Activated CD4-positive, alpha-beta T cell treated with anti-CD3 and anti-CD28 coated beads, Interleukin-2, amount 50 U/mL, for 1 hour (primary cell): ENCODE measurements at places on chromosomes 16 and 17.

DNA sequence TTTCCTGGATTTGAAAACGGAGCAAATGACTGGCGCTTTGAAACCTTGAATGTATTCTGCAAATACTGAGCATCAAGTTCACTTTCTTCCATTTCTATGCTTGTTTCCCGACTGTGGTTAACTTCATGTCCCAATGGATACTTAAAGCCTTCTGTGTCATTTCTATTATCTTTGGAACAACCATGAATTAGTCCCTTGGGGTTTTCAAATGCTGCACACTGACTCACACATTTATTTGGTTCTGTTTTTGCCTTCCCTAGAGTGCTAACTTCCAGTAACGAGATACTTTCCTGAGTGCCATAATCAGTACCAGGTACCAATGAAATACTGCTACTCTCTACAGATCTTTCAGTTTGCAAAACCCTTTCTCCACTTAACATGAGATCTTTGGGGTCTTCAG, 32.3 kb downstream of the BRCA1 start:
- no peak for DNase-seq

DNA sequence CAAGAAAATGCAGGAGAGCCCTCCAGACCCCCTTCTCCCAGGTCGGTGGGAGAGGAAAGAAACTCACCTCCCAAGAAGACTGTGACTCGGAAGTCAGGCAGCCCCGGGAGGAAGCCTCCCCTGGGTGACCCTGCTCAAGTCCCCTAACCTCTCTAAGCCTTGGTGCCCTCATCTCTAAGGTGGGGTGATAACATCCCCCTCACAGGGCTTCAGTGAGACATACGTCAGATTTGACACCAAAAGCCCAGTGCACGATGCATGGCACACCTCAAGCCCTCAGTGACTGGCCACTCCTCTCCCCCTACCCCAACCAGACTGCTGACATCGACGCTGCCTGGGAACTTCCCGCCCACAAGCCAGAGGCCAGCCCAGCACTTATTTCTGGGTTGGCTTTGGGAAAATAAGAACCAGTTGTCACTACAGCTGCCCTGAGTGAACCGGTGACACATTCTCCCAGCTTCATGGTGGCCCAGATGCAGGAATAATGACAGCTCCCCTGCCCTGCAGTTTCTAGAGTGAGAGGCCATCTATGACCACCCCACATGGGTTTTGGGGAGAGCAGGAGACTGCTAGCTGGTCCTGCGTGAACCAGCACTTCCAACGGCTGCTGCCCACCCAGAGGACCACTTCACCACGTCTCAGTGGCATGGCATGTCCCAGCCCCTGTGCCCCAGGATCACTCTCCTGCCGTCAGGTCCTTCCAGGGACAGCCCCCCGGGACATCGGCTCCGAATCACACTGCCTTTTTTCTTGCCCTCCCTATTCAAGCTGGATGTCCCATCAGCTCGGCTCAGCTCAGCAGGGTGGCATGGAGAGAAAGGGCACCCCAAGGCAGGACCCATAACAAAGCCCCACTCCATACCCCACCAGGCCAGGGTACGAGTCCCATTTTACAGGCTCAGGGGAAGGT, 9.5 kb downstream of the KNOP1 start:
- DNase-seq: no peak

DNA sequence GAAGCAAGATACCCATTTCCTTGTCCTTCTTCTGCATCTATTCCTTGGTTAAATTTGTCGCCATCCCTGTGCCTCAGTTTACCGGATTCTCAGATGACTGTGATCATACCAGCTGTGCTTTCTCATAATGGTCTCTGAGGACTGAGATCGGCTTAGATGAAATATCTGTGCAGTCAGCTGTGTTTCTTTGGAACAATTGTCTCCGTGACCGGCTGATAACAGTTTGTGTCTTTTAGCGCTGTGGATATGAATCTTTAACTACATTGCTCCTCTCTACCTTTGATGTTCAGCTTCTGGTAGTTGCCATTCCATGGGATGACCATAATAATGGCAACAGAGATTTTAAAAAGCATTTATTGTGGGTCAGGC, 473 bp downstream of the FTO start:
- no peak for DNase-seq

GRCh38 chr17:9037736-9038135, 16.4 kb downstream of the NTN1 start:
- DNase-seq: no peak

DNA sequence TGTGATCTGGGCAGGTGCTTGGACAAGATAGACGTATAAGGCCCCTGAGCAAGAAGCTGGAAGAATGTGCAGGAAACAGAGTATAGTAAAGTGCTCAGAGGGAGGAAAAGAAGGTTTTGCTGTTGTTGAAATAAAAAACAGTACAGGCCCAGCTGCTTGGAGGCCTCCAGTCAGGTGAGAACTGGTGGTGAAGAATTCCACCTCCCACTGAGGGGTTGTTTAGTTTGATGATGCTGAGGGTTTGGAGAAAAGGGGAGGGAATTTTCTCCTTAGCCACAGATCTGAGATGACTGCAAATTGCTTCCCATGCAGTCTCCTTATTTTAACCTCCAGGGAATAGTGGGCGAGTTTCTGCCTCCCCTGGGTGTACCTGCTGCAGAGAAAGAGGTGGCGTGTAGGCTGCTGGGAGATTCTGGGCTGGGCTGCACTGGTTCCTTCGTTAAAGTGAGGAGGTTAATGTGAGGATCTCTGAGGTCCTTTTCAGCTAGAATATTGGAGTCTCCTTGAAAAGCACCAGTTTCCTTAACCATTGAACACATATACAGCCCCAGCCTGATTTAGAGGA, 25.8 kb downstream of the SMPD3 start:
- no peak for DNase-seq

DNA sequence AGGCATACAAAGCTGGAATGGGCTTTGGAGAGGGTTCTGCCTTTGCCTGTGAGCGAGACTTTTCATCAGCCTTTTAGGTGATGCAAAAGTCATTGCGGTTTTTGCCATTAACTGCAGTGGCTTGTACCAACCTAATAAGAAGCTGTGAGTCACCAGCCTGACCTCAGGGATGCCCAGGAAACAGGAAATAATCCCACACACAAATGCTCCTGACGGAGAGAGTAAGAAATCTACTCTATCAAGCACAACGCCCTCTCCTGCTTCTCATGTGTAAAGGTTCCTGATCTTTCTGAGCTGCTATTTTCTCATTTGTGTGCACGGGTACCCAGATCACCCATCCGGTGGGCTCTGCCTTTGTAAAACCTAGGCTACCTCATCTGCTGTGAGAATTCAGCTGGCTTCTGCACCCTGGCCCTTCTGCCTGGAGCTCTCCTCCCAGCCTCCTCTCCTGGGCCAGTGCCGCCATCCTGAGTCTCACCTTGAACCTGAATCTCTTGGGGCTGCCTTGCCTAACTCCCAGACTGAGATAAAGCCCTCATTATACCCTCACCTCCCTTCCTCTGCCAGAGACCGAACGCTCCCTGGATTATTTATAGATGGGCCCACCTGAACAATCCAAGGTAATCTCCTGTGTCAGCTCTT, 299.7 kb downstream of the C16orf95 start:
- DNase-seq: no peak

- no peak for DNase-seq
These were observed 93.0 kb upstream of the RCVRN start for GRCh38 chr17:9998060-9998459.

DNA sequence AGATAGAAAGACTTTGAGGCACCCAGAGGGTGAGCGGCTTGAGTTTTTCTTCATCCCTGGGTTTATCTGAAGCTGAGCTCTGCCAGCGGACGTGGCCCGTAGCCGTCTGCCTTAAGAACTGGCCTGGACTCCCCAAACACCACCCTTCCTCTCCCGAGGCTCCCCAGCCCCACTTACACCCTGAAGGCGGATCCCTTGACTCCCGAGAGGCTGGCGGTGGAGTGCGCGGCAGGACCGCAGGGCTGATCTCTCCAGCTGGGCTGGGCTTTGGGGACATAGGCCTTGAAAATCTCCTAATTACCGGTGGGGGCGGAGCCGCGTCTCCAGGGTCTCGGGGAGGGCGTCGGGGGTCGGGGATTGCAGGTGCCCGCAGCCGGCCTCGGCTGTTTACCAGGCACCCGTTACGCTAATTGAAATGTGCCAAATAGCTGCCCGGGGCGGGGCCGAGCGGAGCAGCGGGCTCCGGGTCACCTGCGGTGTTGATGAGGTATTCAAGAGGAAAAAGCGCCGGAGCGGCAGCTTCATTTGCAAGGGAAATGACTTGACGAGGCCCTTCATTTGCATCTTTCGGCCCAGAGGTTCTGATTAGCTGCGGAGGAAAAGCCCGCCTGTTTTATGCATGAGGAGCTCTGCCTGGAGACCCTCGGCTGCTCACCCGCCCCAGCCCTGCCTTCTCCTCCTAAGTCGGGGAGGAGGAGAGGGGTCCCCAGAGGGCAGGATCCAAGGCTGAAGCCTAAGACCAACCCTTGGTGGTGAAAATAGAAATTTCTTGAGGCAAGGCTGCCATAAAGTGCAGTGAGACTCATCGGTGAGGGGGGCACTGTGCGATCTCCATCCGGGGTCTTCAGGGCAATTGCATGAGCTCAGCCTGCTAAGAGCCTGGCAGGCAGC, 100.7 kb downstream of the MGAT5B start:
- DNase-seq: peak; percentile 48

DNA sequence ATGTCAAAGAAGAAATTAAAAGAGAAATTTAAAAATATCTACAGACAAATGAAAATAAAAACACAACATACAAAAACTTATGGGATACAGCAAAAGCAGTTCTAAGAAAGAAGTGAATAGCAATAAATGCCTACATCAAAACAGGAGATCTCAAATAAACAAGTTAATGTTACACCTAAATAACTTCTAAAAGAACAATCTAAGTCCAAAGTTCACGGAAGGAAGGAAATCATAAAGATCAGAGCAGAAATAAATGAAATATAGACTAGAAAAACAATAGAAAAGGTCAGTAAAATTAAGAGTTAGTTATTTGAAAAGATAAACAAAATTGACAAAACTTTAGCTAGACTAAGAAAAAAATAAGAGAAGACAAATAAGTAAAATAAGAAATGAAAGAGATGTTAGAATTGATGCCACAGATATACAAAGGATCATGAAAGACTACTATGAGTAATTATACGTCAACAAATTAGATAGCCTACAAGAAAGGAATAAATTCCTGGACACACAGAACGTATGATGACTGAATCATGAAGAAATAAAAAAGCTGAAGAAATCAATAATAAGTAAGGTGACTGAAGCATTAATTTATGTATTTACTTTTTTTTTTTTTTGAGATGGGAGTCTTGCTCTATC, 100.4 kb downstream of the CEP112 start:
- DNase-seq: no peak

- DNase-seq: no peak
These were observed 31.7 kb upstream of the KCNJ2 start for GRCh38 chr17:70137451-70138230.

- DNase-seq: no peak
These were observed 1.6 kb upstream of the FMNL1 start for GRCh38 chr17:45220079-45220478.

DNA sequence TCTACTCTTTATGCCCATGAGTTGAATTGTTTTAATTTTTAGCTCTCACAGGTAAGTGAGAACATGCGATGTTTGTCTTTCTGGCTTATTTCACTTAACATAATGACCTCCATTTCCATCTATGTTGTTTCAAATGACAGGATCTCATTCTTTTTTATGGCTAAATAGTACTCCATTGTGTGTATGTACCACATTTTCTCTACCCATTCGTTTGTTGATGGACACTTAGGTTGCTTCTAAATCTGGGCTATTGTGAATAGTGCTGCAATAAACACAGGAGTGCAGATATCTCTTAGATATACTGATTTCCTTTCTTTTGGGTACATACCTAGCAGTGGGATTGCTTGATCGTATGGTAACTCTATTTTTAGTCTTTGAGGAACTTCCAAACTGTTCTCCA, 19.3 kb upstream of the CA4 start:
- DNase-seq: no peak

DNA sequence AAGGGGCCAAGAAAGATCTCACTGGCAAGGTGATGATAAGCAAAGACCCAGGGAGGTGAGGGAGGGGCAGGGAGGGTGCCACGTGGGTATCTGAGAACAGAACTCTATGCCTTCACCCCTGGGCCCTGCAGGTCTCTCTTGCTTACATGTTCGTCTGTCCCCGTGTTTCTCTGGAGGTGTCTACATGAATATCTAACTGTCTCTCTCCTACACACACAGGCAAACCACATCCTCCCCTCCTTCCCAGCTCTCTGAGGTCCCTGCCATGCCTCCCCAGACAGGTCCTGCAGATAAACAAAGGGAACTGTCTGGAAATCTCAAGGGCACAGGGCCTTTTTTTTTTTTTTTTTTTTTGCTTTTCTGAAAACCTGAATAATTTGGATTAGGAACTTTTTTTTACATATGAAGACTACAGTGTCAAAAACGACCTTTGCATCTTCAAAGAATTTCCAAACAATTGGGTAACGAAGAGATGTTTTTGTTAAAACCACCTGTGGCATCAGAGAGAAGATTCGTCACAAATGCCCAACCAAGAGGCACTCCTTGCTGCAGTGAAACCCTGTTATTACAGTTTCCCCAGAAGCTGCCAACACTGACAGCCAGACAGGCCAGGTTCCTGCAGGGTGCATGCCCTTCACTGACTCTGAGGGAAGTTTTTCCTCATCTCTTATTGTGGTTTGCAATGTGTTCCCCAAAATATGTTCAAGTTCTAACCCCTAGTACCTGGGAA, 17.8 kb downstream of the PLLP start:
- DNase-seq: peak; percentile 46

DNA sequence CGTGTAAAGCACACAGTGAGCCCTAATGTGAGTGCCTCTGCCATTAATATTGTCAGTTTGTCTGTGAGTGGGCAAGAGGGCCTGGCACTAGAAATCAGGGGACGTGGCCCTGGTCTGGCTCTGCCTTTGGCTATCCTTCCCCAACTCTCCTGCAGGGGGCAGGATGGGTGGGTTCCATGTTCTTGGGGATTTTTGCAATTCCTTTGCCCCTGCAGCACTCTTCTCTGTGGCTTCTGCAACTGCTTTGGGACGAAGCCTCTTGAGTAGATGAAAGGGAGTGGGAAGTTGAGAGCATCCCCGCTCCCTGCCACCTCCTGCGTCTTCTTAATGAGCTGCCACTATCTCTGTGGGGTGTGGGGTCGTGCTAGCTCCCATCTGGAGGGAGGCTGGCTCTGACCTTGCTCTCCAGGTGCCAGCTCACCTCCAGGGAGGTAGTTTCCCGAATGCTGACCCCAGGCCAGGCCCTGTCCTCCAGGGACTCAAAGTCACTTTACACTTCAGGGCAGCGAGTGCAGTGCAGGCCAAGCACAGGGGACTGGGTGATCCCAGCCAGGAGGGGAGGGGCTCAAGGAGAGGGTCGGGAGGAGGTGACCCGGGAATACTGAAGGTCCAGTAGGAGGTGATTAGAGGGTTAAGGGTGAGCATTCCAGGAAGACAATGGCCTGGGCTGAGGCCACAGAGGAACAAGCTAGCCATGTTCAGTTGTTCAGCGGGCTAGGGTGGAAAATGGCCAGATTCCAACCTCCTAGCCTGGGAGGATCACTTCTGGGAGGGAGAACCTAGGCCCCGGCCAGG, 121.0 kb upstream of the NLRP1 start:
- no peak for DNase-seq
